ENCODE measurements at places on chromosomes 5 and 9.
A peak's percentile ranks its signal among the peaks of the same experiment; 100 is the strongest.

GRCh38 chr5:88172847-88173758, 95.5 kb downstream of the TMEM161B start:
- DNase-seq, result no peak
- no peak overlapping the region for H3K4me3 ChIP-seq
- no peak overlapping the region for H3K27ac ChIP-seq
- peaks cover 4% of the 10 kb centered on the region for H3K27me3 ChIP-seq
- H3K36me3 ChIP-seq, result no peaks in the 10 kb centered on the region
- H3K4me1 ChIP-seq, result no peaks in the 10 kb centered on the region

GRCh38 chr9:118635416-118635815, 733.8 kb downstream of the BRINP1 start:
- H3K4me1 ChIP-seq, result no peaks in the 10 kb centered on the region
- no peaks in the 10 kb centered on the region for H3K36me3 ChIP-seq
- no peak overlapping the region for H3K27ac ChIP-seq
- no peak overlapping the region for H3K4me3 ChIP-seq

DNA sequence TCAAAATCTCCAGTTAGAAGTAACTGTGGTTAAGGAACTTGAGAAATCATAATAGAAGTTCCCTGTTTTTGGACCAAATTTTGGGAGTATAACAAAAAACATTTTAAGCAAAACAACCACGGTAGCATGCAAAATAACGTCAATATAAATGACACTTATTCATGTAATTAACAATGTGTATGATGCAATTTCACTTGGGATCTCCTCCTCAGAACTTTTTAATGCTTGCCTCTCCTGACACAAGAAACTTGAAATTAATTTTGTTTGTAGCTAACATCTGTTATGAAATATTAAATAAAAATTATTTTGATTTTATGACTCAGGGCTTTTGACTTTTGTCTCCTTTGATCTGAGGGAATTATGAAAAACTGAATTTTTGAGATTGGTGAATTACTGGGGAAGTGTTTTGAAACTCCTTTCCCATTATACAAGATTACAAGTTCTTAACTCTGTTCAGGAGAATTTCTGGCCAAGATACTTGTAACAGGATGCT, 149.7 kb downstream of the ATP10B start:
- H3K36me3 ChIP-seq, result no peaks in the 10 kb centered on the region
- H3K4me3 ChIP-seq, result no peak overlapping the region
- H3K27me3 ChIP-seq, result no peaks in the 10 kb centered on the region
- no peak for DNase-seq

- peaks cover 11% of the 10 kb centered on the region for H3K4me1 ChIP-seq
- H3K36me3 ChIP-seq, result peaks cover 75% of the 10 kb centered on the region
- H3K4me3 ChIP-seq, result no peak overlapping the region
- no peaks in the 10 kb centered on the region for H3K27me3 ChIP-seq
- H3K27ac ChIP-seq, result no peak overlapping the region
Observed at GRCh38 chr5:139453683-139454567, 8.6 kb downstream of the ECSCR start.

GRCh38 chr9:88534456-88535225, at the start of gene NXNL2:
Gene NXNL2, plus strand, starts transcription at chr9:88535178. Its CDS starts 257 bp downstream, at chr9:88535435.
- peaks cover 47% of the 10 kb centered on the region for H3K27me3 ChIP-seq
- H3K27ac ChIP-seq, result peak within 1 kb of the TSS; percentile 22
- peak within 1 kb of the TSS; percentile 41 for H3K4me3 ChIP-seq
- peaks cover 28% of the 10 kb centered on the region for H3K4me1 ChIP-seq
- no peaks in the 10 kb centered on the region for H3K36me3 ChIP-seq

- H3K4me3 ChIP-seq, result no peak overlapping the region
- no peak for DNase-seq
- no peaks in the 10 kb centered on the region for H3K36me3 ChIP-seq
- H3K27ac ChIP-seq, result no peak overlapping the region
- H3K4me1 ChIP-seq, result peaks cover 4% of the 10 kb centered on the region
- H3K27me3 ChIP-seq, result peaks cover 31% of the 10 kb centered on the region
Observed at GRCh38 chr5:1152771-1153282, 41.0 kb upstream of the SLC12A7 start.

GRCh38 chr5:34898258-34898895, 16.9 kb downstream of the RAD1 start:
- no peaks in the 10 kb centered on the region for H3K27me3 ChIP-seq
- no peak overlapping the region for H3K4me3 ChIP-seq
- no peaks in the 10 kb centered on the region for H3K4me1 ChIP-seq
- DNase-seq, result peak; percentile 28

DNA sequence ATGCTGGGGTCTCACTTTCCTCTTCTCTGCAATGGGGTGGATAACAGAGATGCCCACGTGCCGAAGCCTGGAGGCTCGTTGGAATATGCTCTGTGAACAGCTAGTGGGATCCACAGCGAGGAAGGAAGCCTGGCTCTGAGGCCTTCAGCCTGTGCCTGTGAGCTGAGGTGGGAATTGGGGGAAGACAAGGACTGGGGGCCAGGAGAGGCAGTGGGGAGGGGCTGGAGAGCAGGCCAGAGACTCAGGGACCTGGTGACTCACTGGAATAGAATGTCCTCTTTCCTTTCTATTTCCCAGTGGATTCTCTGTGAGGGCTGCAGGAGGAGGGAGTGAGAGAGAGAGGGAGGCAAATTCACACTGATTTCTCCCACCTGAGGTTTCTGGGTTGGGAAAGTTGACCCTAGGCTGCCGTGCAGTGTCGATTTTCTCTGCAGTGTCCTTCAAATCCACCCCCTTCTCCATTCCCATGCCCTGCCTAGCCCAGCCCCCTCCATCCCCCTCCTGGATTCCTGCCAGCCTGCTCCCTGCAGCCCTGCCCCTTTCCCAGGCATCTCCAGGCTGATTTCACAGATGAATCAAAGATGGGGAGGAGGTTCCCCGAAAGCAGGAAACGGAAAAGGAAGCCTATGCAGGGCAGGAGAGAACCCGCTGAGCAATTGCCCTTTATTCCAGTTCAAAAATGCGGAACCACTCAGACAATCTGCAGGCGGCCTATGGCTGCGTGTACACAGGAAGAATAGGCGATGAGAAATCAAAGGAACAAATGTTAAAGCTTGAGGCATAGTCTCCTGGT, 1.4 kb upstream of the SPAAR start:
- no peaks in the 10 kb centered on the region for H3K27me3 ChIP-seq
- DNase-seq, result peak; percentile 78
- H3K4me3 ChIP-seq, result peak overlapping the region; percentile 8

GRCh38 chr9:128218518-128219389, 15.6 kb downstream of the DNM1 start:
- H3K36me3 ChIP-seq, result no peaks in the 10 kb centered on the region
- no peaks in the 10 kb centered on the region for H3K4me1 ChIP-seq
- peak overlapping the region; percentile 10 for H3K27ac ChIP-seq
- DNase-seq, result peak; percentile 92
- H3K4me3 ChIP-seq, result peak overlapping the region; percentile 47
- H3K27me3 ChIP-seq, result no peaks in the 10 kb centered on the region

GRCh38 chr9:84327184-84327583, 13.4 kb downstream of the SLC28A3 start:
- H3K36me3 ChIP-seq, result no peaks in the 10 kb centered on the region
- H3K4me3 ChIP-seq, result no peak overlapping the region
- no peaks in the 10 kb centered on the region for H3K4me1 ChIP-seq
- no peaks in the 10 kb centered on the region for H3K27me3 ChIP-seq
- H3K27ac ChIP-seq, result no peak overlapping the region

DNA sequence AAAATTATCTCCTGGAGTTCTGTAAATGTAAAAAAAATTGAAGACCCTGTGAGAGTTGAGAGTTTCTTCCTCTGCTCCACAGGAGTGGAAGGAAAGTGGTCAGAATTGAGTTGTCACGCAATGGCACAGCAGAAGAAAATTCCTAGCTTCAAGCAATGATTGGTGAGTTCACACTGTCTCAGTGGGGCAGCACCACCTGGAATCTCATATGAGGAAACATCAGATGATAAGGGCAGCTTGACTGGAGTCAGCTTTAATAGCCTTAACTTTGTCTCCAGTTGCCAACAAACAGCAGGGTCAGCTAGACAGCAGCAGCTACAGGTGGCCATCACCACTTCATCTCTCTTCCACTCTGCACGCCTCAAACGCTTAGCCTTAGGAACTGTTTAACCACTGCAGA, 211.1 kb downstream of the EFNA5 start:
- H3K27ac ChIP-seq, result no peak overlapping the region
- no peak overlapping the region for H3K4me3 ChIP-seq
- no peak for DNase-seq
- no peaks in the 10 kb centered on the region for H3K36me3 ChIP-seq
- H3K4me1 ChIP-seq, result no peaks in the 10 kb centered on the region

GRCh38 chr5:96645091-96645490, 17.1 kb upstream of the CAST start:
- H3K4me3 ChIP-seq, result no peak overlapping the region
- H3K27ac ChIP-seq, result no peak overlapping the region
- no peaks in the 10 kb centered on the region for H3K4me1 ChIP-seq
- H3K36me3 ChIP-seq, result no peaks in the 10 kb centered on the region

DNA sequence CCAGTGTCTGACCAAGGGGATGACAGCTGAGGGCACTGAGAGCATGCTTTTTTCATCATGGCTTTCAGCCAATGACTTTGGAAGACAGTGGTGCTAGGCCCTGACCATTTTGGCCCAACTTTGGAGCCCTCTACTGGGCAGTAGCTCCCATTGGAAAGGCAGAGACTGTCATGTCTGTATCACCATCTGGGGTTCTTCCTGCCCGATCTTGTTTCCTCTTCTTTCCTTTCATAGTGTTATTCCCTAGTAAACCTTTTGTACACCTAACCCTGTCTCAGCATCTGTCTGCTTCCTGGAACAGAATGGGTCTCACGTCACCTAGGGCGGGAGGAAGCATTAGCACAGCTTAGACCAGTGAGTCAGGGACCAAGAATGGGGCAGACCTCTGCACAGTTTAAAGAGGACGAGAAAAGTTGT, 97.4 kb upstream of the MAST4 start:
- no peak for DNase-seq
- H3K4me1 ChIP-seq, result peaks cover 7% of the 10 kb centered on the region
- H3K4me3 ChIP-seq, result no peak overlapping the region
- no peaks in the 10 kb centered on the region for H3K36me3 ChIP-seq
- no peaks in the 10 kb centered on the region for H3K27me3 ChIP-seq

GRCh38 chr5:155595791-155596190, 582.2 kb downstream of the KIF4B start:
- H3K4me1 ChIP-seq, result no peaks in the 10 kb centered on the region
- no peak overlapping the region for H3K27ac ChIP-seq
- DNase-seq, result no peak
- H3K4me3 ChIP-seq, result no peak overlapping the region
- H3K36me3 ChIP-seq, result no peaks in the 10 kb centered on the region

DNA sequence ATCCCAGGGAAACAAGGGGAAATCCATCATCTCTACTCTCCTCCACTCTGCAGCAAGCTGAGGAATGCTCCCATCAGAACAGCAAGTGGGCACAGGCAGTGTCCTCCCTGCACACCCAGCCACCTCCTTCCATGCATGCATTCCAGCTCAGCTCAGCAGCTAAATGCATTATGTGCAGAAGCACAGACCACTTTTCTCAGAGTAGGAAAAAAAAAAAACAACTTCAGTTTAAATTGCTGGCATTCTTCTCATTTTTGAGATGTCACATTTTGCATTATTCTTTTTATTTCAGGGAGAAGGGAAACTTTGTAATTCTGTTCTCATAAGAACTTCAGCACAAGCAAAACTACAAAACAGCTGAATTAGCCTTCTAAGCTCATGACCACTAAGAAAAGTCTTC, 312.2 kb downstream of the SEMA5A start:
- no peak for DNase-seq
- no peak overlapping the region for H3K4me3 ChIP-seq
- no peaks in the 10 kb centered on the region for H3K4me1 ChIP-seq
- H3K36me3 ChIP-seq, result no peaks in the 10 kb centered on the region
- no peaks in the 10 kb centered on the region for H3K27me3 ChIP-seq

DNA sequence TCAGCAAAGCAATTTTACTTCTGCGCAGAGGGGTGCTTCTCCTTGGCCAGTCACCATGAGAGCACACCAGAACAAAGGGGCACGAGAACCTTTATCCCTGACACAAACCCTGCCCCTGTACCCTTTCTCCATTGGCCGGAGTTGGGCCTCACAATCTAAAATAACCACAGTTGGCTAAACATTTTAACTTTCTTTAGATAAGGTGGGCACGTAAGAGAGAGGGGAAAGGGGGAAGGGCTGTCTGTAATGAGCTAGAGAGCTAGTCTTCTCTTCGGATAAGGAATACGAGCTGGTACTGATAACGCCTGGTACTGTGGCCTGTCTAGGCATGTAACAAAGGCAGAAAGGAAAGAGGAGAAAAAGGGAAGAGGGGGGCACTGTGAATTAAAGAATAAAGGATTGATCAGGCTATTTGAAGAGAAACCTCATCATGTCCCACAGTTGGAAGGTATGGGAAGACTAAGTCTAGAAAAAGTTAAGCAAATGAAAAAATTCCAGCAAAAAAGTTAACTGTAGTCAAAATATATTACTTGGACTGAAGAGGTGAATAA, 1.8 kb upstream of the IARS1 start:
- no peak overlapping the region for H3K4me3 ChIP-seq
- no peaks in the 10 kb centered on the region for H3K36me3 ChIP-seq
- no peak for DNase-seq
- H3K27me3 ChIP-seq, result no peaks in the 10 kb centered on the region
- H3K27ac ChIP-seq, result no peak overlapping the region

DNA sequence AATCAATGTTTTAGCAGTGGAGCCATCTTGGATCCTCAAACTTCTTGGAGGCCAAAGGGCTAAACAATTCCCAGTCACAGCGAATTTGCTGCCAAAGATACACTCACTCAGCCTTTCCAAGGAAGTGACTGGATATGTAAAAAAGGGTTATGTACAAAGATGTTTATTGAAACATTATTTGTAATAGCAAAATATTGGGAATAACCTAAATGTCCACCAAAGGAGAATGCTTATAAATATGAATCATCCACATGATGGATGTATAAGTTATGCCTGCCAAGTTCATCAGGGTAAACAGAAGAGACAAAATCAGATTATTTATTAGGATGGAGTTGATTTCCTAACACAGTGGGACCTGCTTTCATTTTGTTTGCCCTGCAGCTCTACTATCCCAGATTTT, 145.2 kb upstream of the ABCA1 start:
- no peak overlapping the region for H3K27ac ChIP-seq
- H3K36me3 ChIP-seq, result no peaks in the 10 kb centered on the region
- H3K4me1 ChIP-seq, result no peaks in the 10 kb centered on the region

- H3K36me3 ChIP-seq, result no peaks in the 10 kb centered on the region
- no peaks in the 10 kb centered on the region for H3K4me1 ChIP-seq
- no peak overlapping the region for H3K27ac ChIP-seq
- no peak overlapping the region for H3K4me3 ChIP-seq
- DNase-seq, result no peak
- H3K27me3 ChIP-seq, result no peaks in the 10 kb centered on the region
Observed at GRCh38 chr9:69421908-69422801, 97.1 kb downstream of the ENTREP1 start.

DNA sequence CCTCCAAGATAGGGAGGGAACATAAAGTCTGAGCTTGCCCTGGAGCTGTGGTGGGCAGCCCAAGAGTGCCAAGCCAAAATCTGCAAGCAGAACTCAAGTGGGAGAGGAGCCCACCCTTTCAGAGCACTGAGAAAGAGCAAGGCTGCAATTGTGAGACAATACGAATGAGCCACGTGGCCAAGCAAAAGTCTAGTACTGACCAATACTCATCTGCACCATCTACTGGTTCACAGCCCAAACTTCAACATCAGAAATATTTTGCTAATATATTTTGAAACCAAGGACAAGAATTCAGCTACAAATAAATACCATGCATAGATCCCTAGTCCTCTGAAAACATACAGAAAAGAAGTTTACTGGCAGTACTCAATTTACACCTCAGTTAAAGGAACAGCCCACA, 696.2 kb upstream of the COX7C start:
- DNase-seq, result no peak
- no peak overlapping the region for H3K27ac ChIP-seq
- no peaks in the 10 kb centered on the region for H3K4me1 ChIP-seq
- H3K36me3 ChIP-seq, result no peaks in the 10 kb centered on the region

All from heart right ventricle (tissue), 16 donors.